ENCODE measurements at places on chromosomes 2 and 18.

GRCh38 chr18:77052983-77053309 lies 79.6 kb downstream of the MBP start:
- DNase-seq, result no peak

- no peak for DNase-seq
Observed at GRCh38 chr18:21450913-21451312, 149.6 kb downstream of the ESCO1 start.

GRCh38 chr2:184834699-184835397 lies 236.5 kb downstream of the ZNF804A start:
- DNase-seq, result no peak

- no peak for DNase-seq
Observed at GRCh38 chr18:6949800-6950586, 167.6 kb downstream of the LAMA1 start.

GRCh38 chr2:103860016-103860415 lies 993.9 kb upstream of the POU3F3 start:
- no peak for DNase-seq

- DNase-seq, result no peak
Observed at GRCh38 chr18:67010919-67011318, 407.0 kb upstream of the CDH19 start.
